ENCODE measurements at places on chromosomes 16 and 17.

- DNase-seq: no peak
Measured at GRCh38 chr16:74291577-74292208, 4.9 kb upstream of the PSMD7 start.

DNA sequence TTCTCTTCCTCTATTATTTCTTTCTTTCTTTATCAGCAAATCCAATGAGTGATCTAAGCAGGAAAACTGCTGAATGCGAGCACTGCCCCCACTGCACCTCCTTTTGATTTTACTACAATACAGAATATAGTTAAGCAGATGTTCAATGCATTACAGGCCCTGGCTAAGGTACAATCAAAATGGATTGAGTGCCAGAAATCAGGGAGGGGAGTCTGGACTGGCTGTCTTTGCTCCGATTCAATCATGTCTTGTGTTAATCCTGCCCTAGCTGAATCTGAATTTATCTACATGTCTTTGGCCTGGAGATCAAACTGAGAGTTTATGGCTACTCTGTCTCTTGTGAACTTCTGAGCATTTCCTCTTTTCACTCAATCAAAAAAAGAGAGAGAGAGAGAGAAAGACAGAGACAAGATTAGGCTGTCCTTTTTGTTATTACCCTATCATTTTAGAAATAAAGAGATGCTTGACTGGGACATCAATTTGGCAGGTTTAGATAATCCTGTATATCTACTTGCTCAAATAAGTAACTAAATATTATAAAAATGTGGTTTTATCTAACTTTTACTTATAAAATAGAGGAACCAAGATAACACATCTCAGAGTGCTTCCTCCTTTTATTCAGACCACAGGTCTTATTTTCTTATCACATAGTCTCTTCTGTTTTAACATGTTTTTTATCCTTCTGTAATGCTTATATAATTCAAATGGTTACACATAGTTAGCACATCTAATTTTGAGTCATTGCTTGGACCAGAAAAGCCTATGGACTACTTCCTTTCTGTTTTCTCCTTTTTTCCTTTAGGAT lies 656.2 kb downstream of the KCNJ2 start:
- DNase-seq: no peak

- DNase-seq: no peak
Measured at GRCh38 chr17:82217530-82218204, 5.0 kb upstream of the CCDC57 start.

DNA sequence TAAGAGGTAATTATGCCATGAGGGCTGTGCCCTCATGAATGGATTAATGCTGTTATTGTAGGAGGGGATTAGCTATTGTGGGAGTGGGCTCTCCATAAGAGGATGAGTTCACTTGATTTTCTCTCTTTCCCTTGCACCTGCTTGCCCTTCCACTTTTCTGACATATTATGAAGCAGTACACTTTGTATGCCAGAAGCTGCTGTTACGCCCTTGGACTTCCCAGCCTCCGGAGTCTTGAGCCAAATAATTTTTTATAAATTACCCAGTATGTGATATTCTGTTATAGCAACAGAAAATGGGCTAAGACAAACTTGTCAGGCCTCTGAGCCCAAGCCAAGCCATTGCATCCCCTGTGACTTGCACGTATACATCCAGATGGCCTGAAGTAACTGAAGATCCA lies 38.4 kb downstream of the PSMD12 start:
- DNase-seq: no peak

- no peak for DNase-seq
Measured at GRCh38 chr17:41892021-41892376, 26.8 kb downstream of the ACLY start.

GRCh38 chr17:14432079-14432478 lies 131.2 kb downstream of the HS3ST3B1 start:
- no peak for DNase-seq

DNA sequence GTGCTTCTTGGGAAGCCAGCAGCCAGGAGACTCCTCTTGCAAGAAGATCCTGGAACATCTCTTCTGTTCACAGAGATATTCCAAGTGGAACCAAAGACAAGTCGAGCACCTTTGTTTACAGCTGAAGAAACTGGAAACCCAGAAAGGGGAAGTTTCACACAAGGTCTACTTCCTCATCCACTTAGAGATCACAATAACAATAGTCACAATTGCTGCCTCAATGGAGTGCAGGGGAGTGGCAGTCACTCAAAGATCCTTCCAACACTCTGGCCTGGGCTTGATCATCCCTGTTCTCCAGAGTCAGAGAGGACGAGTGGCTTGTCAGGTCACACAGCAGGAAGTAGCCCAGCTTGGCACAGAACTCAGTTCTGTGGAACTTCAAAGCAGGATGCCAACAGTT lies 46.9 kb upstream of the SIAH1 start:
- no peak for DNase-seq

- DNase-seq: no peak
Measured at GRCh38 chr17:13346081-13346533, 255.6 kb downstream of the HS3ST3A1 start.

GRCh38 chr16:52318302-52319009 lies 228.5 kb downstream of the TOX3 start:
- DNase-seq: no peak

DNA sequence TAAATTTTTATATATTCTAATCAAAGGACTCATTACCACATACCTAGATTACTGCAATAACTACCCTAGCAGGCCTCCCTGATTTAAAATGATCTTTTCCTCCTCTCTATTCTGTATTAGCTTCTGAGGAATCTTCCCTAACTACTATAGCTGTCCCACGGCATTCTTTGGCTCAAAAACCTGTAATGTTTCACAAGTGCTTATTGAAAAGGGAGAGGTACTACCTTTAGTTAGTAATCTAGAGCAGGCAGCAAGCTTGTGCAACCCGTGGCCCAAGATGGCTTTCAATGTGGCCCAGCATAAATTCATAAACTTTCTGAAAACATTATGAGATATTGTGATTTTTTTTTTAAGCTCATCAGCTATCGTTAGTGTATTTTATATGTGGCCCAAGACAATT lies 71.0 kb upstream of the CORO6 start:
- no peak for DNase-seq
